Activated naive CD4-positive, alpha-beta T cell treated with anti-CD3 and anti-CD28 coated beads for 36 hours (primary cell): ENCODE measurements at places on chromosomes 3 and 15. TPM values are rescaled to one million over a fixed set of nuclear protein-coding genes. Genes with fewer than 3 reads are reported as not detected.

DNA sequence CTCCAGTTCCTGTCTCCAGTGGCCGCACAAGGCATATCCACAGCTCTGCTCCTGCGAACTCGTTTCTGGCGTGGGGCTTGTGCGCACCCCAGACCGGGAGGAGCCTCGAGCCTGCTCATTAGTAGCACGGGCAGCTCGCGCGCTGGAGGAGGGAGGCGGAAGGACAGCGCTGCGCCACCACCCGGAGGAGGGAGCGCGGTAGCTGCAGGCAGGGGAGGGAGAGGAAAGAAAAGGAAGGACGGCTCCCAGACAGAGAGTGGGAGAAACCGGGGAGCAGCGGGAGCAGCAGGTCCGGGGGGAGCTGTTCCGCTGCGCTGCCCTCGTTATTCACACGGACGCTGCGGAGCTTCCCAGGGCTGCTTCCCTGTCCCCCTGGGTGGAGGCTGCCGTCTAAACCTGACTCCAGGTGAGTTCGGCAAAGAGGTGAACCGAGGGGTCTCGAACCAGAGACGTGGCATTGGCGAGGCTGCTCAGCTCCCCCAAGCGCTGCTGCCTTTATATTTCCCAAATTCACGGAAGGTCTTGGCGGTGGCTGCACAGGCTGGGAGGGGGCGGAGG, 121.3 kb upstream of the ZNF717 start:
- no peak overlapping the region for H3K27ac ChIP-seq
- peaks cover 14% of the 10 kb centered on the region for H3K27me3 ChIP-seq
- DNase-seq: no peak
- H3K36me3 ChIP-seq: no peaks in the 10 kb centered on the region

GRCh38 chr15:57364282-57365007, 11.9 kb upstream of the CGNL1 start:
- no peak overlapping the region for H3K27ac ChIP-seq
- no peaks in the 10 kb centered on the region for H3K27me3 ChIP-seq
- H3K36me3 ChIP-seq: no peaks in the 10 kb centered on the region
- no peak for DNase-seq
- H3K4me3 ChIP-seq: no peak overlapping the region

DNA sequence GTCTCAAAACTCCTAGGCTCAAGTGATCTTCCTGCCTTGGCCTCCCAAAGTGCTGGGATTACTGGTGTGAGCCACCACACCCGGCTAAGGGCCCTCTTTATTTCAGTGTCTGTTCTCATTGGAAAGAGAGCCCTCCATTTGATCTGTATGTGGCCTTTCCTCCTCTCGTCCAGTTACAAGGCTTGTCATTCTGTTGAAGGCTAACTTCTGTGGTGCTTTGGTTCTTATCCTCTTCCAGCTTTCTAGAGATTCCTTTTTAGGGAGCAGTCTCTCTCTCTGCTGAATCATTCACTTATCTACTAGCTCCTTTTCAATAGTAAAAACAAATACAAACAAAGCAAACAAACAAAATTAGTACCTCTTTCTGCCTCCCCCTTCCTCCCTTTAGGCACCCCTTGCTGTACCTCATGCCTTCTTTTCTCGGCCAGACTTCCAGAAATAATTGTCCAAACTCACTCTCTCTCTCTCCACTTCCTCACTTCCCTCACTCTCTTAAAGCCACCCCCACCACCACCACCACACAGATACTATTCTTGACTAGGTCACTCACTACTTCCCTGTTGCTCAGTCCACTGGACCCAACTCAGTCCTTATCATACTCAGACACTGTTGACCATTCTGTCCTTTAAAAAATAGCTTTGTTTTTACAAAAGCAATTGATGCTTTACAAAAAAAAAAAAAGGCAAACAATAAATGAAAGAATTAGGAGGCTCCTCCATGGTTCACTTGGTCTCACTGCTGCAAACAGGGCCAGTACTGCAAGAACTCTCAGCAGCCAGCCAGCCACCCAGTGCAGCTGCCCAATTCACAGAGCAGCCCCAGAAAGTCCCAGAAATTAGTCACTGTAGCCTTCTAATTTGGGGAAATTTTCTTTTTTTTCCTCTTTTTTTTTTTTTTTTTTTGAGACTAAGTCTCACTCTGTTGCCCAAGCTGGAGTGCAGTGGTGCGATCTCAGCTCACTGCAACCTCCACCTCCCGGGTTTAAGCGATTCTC, 31.7 kb upstream of the RAB11A start:
- no peak overlapping the region for H3K27ac ChIP-seq
- DNase-seq: no peak
- H3K4me3 ChIP-seq: no peak overlapping the region
- H3K36me3 ChIP-seq: no peaks in the 10 kb centered on the region
- peaks cover 17% of the 10 kb centered on the region for H3K4me1 ChIP-seq

PTX3 gene
- total RNA-seq: not detected

TIMP4 gene
- total RNA-seq: not detected
